ENCODE measurements at places on chromosomes 6 and 20.
A peak's percentile ranks its signal among the peaks of the same experiment; 100 is the strongest.

DNA sequence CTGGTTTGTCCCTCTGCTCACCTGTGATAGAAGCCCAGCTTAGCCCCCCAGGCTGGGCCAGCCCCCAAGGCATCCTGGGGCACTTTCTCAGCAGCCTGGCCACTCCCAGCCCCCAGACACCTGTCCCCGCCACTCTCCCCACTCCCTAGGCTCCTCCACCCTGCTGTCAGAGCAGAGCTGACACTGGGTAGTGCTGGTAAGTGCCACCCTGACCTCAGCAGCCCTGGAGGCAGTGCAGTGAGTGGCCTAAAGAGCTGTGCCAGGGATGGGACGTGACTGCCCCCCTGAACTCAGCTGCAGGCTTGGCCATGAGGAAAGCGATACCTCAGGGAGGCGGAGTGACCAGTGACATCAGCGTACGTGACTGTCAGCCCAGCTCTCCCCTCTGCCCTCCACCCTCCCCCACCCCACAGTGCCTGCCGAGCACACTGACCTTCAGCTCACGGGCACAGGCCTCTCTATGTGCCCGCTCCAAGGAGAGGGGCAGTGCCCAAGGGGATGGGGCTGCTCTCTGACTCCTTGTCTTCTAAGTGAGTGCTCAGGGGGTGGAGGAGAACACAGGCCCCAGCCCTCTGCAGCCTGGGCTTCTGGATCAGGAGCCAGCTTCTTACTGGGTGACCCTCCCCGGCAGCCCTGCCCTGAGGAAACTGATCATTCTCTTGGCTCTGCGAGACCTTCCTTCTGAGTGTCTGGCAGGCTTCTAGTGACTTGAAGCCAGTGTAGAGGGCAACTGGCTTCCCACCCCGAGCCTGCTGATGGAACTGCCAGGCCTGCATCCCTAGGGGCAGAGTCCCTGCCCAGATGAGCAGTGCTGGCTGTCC lies 172.7 kb downstream of the MRPL14 start:
- no peak for DNase-seq

DNA sequence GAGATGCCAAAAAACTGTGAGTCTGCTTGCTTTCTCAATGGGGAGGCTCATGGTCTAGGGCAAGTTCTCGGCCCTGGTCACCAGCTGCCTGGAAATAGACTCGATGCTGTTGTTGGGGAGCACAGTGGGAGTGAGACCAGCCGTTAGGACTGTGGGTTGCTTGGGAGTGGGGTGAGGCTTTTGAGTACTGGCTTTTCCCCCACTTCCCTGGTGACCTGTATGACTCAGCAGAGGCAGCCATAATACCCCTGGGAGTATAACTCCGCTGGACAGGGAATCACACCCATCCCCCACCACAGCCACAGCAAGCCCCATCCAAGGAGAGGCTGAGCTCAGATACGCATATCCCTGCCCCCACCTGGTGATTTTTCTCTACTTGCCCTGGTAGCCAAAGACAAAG lies 48.9 kb upstream of the OGFRL1 start:
- DNase-seq: no peak

- no peak for DNase-seq
These were observed 134.2 kb downstream of the TRIM27 start for GRCh38 chr6:28789553-28790083.

- no peak for DNase-seq
These were observed 360.7 kb upstream of the FLRT3 start for GRCh38 chr20:14698125-14698524.

- no peak for DNase-seq
These were observed 116.6 kb downstream of the QKI start for GRCh38 chr6:163531122-163531521.

- peak; percentile 59 for DNase-seq
These were observed 341.7 kb downstream of the CDH26 start for GRCh38 chr20:60299951-60300350.

- no peak for DNase-seq
These were observed 5.7 kb downstream of the BCL2L1 start for GRCh38 chr20:31716818-31717477.

DNA sequence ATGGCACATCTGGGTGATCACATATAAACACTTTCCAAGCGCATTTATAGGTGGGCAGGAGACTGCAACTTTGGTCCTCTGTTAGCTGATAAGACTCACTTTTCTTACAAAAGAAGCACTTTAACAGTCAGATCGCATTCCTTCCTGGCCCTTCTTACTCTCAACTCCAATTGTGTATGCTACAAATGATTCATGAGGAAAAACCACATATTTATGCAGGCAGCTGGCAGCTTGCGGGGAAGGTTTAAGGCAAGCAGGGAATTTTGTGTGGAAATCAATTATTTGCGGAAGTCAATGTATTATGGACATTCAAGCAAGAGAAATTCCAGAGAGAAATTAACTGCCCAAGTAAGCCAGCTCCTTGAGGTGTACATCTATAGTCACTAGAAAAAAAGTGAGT lies 194.0 kb downstream of the PKHD1 start:
- no peak for DNase-seq

- DNase-seq: no peak
These were observed 17.1 kb upstream of the CALHM6 start for GRCh38 chr6:116444092-116444491.

DNA sequence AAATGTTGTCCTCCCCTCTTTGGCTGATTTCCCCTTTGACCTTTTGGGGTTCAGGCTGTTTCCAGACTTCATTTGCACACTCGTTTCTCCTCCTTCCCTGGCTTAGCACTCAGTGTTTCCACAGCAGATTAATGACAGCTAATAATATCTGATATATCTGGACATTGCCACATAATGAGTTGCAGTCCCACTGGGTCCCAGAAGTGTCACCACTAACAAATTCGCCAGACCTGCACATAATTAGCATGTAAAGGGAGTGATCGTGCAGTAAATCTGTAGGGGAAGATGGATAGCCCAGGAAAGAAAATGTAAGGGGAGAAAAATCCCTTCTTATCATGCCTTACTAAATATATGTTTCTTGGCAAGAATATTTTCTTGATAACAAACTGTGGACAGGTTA lies 922.1 kb downstream of the TFAP2A start:
- DNase-seq: no peak

- DNase-seq: no peak
These were observed 36.2 kb upstream of the RNF24 start for GRCh38 chr20:4051413-4052138.

DNA sequence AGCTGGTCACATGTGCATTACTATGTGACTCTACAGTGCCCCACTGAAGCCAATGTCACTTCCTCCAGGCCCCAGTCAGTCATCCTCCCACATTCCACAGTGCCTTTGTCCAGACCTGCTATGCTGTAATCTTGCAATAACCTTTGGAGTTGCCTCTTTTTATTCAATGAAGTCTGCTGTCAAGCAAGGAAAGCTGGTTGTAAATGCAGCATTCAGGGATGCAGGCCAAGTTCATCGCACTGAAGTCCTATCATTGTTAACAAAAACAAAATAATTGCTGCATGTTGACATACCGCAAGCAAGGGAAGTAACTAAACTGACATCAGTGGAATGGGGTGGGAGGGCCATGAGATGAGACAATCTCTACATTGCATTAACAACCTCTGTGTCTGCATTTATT lies 131.2 kb upstream of the CDYL start:
- DNase-seq: no peak

GRCh38 chr6:125968493-125968892 lies 11.9 kb downstream of the HINT3 start:
- DNase-seq: no peak

DNA sequence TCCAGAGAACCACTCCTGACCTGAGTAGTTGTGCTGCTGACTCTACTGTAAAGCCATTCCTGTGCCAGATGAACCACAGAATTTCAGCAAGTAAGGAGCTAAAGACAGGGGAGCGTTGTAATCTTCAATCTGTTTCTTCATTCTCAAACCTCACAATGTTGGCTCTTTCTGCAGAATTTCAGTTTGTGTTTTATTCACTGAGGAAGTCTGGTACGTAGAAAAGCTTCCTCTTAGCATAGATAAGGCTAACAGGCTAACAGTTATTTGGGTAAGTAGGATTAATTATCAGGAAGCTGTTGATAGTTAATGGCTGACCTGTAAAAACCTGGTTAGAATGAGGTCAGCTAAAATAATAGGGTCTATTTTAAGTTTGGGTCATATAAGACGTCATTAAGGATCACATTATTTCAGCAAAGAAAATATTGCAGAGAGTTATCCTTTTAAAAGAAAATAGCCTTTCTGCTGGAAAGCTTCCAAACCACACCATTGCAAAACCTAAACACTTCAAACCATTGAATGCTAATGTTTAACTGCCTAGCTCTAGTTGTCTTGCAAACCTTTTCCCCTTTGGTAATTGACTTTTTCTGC lies 14.1 kb upstream of the TENT5A start:
- DNase-seq: no peak

GRCh38 chr6:17817763-17818162 lies 111.0 kb upstream of the NUP153 start:
- DNase-seq: no peak

DNA sequence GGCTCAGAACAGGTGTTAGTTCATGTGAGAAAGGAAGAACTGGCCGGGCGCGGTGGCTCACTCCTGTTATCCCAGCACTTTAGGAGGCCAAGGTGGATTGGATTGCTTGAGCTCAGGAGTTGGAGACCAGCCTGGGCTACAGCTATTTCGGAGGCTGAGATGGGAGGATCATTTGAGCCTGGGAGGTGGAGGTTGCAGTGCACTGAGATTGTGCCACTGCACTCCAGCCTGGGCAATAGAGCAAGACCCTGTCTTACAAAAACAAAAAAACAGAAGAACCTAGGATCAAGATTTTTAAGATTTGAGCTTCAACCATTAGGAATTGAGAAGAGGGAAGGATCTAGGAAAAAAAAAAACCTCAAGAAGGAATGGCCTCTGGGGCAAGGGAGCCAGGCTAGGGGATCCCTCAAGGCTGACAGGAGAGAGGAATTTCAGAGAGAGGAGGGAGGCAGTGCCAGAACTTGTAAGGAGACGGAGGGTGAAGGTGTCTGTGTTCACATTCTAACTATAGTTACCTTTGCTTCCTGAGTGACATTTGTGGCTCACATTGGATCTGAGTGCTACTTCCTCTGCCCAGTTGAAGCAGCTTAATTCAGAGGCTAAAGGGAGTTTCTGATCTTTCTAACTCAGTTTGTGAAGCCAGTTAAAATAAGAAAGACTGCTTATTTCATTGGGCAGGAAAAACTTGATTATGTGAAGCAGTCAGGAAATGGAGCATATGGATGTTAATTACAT lies 26.1 kb downstream of the CHMP4B start:
- DNase-seq: no peak

GRCh38 chr6:167734662-167735083 lies 92.0 kb upstream of the AFDN start:
- DNase-seq: no peak

DNA sequence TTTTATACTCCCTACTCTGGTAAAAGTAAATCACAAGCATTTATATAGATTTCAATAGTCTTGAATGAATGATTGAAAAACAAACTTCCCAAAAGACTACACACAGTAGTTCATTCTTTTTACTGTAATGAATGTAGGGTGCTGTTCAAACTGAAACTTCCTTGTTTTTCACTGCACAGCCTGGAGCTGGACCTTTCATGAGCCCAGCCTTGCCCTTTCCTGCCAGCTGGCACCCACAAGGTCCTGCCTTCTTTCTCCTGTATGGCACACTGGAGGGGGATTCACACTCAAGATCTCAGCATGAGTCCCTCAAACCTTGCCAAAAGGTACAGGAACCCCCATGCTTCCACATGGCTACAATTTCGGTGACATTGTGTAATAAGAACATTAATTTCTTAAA lies 50.9 kb downstream of the COL12A1 start:
- no peak for DNase-seq

DNA sequence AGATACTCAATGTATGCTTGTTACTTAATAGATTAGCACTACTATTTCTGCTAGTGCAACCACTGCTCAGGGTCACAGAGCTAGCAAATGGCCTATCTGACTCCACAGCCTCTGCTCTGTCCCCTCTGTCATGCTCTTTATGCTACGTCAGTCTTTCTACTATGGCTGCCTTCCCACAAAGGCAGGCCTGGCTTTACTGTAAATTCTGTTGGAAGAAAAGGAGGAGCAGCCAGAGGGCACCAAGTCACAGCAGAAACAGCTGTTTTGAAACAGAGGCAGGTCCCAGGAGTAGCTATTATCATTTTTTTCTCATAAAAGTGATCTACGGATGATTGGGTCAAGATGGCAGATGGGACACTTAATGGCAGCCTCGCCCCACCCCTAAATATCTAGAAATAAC lies 10.0 kb upstream of the ELMO2 start:
- DNase-seq: no peak

All from LNCaP clone FGC (cell line).